ENCODE measurements at places on chromosomes 4 and X.
A peak's percentile ranks its signal among the peaks of the same experiment; 100 is the strongest.

GRCh38 chr4:39335566-39335965, 30.6 kb downstream of the RFC1 start:
- DNase-seq: no peak

- DNase-seq: no peak
These were observed 822.2 kb downstream of the RPA4 start for GRCh38 chrX:97705936-97706335.

DNA sequence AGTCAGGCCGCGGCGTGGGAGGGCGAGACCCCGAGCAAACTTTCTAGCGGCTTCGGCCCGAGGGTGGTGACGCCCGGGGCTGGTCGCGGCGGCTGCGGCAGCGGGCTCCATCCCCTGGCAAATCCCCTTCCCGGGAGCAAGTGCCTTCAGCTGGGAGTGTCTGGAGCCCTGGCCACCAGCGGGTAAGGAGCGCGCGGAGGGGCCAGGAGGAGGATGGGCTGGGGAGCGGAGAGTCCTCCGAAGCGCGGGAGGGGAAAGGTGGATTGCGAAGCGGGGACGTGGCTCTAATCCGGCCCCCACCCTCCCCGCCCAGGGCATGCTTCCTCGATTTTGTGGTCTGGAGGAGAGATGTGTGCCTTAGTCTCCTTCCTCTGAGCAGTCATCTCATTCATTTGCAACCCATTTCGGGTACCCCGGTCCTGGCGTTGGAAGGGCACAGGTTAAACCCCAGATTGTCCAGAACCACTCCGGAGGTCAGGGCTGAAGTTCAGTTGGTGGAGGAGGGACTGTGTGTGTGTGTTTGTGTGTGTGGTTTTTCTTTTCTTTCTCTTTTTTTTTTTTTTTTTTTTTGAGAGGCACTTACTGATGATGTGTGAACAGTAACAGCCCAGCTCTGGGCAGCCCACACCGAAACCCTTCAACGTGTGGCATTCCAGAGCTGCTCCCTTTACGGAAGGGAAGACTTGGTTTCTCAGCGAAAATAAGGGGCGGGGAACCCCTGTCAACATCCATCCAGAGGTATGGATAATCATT, 516 bp downstream of the SGMS2 start:
- DNase-seq: peak; percentile 77

- DNase-seq: no peak
These were observed 23.8 kb upstream of the PLK4 start for GRCh38 chr4:127856813-127857447.

- peak; percentile 58 for DNase-seq
These were observed 9.9 kb upstream of the SLC25A6 start for GRCh38 chrX:1401611-1402430.

GRCh38 chr4:150265806-150266205, 187.6 kb downstream of the DCLK2 start:
- DNase-seq: no peak

GRCh38 chr4:153523164-153523796, 57.1 kb downstream of the TMEM131L start:
- DNase-seq: no peak

- no peak for DNase-seq
These were observed 21.0 kb downstream of the MSN start for GRCh38 chrX:65688403-65688871.
